ENCODE measurements at places on chromosomes 3 and 15.

GRCh38 chr15:69338535-69339213 lies 40.0 kb downstream of the PAQR5 start:
- DNase-seq: no peak

DNA sequence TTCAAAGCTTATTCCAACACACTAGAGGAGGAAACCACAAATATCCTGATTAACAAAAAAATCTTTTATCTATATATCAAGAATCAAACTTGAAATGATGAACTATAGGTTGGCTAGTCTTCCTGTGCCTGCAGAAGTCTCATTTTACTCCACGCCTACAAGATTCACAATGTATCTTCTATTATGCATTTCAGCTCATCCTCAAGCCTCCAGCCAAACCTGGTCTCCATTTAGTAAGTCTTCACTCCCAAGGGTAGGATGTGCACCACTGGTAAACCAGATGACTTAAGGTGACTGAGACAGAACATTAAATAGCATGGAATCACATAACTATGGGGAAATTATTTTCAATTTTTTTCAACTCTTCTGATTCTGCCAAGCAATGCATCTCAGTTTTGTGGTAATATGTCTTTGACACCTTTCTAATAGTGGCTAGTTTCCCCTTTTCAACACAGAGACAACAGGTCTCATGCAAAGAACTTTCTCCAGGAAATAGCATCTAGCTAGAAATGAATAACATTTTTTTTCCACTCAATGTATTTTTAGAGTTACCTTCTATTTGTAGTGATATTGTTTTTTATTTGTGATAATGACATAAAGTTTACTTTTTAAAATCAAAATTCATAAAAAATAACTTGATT lies 166.9 kb downstream of the TNIK start:
- no peak for DNase-seq

DNA sequence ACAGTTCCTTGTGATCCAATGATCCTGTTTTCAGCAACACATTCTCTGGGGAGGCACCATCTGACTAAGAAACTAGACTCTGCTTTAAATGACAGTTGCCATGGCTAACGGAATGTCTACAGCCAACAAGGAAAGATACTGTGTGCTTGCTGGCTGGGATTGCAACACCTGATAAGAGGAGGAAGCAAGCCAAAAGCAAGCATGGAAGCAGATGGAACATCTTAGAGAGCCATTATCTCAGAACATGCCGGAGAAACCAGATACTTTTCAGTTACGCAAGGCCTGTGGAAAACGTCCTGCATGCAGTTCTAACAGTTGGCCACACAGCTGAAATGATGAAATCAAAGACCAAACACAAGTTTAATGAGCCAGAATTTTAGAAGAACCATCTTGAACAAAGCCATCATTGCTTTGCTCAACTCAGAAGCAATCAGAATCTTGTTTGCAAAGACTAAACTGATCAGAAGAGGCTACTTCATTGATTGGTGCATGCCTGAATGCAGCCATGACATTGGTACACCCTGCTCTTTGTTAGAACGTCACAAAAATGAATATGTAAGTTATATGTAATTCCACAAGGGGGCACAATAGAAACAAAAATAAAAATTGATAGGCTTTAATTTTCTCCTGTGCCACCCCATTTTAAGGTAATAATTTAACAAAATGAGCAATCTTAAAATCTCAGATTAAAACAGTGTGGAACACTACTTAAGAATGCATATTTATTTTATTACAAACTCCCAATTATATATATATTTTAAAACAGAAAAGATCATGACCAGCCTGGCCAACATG lies 50.8 kb downstream of the GXYLT2 start:
- DNase-seq: no peak

DNA sequence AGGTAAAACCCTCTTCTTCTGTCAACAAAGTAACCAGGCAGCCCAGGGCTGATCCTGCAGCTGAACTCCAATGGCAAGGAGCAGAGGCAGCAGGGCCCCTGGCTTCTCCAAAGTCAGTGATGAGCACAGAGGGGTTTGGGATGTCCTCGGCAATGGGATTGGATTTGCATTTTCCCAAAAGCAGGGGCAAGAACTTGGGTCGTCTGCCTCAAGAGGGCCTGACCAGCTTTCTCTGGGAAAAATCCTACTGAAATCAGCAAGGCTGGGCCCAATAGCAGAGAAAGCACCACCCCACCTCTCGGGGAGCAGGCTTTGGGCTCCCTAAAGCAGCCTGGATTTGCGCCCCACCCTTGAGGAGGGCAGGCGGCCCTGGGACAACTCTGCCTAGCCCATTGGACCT lies 210.0 kb upstream of the IGF1R start:
- no peak for DNase-seq

DNA sequence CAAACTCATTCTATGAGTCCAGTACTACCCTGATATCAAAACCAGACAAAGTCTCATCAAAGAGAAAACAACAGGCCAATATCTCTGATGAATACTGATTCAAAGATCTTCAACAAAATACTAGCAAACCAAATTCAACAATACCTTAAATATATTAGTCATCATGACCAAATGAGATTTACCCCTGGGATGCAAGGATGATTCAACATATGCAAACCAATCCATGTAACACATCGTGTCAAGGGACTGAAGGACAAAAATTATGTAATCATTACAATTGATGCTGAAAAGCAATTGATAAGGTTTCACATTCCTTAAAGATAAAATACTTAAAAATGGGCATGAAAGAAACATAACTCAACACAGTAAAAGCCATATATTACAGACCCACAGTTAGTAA lies 1476.9 kb downstream of the SI start:
- no peak for DNase-seq
